ENCODE measurements at places on chromosomes 1 and 21. TPM values are rescaled to one million over a fixed set of nuclear protein-coding genes. Genes with fewer than 3 reads are reported as not detected.

SDHB gene
- total RNA-seq = 122 TPM

S100A7A gene
- total RNA-seq = not detected

E2F2 gene
- 28.8 TPM for total RNA-seq

CFAP45 gene
- 0.52 TPM for total RNA-seq

PI4KB gene
- 29.0 TPM for total RNA-seq

TTF2 gene
- 26.3 TPM for total RNA-seq

CD5L gene
- 1.2 TPM for total RNA-seq

LCE1D gene
- not detected for total RNA-seq

GRCh38 chr1:22117851-22118250, 25.0 kb downstream of the WNT4 start:
- H3K27me3 ChIP-seq = no peaks in the 10 kb centered on the region
- peaks cover 7% of the 10 kb centered on the region for H3K36me3 ChIP-seq
- H3K27ac ChIP-seq = no peak overlapping the region
- DNase-seq = no peak
- no peak overlapping the region for H3K4me3 ChIP-seq

DNA sequence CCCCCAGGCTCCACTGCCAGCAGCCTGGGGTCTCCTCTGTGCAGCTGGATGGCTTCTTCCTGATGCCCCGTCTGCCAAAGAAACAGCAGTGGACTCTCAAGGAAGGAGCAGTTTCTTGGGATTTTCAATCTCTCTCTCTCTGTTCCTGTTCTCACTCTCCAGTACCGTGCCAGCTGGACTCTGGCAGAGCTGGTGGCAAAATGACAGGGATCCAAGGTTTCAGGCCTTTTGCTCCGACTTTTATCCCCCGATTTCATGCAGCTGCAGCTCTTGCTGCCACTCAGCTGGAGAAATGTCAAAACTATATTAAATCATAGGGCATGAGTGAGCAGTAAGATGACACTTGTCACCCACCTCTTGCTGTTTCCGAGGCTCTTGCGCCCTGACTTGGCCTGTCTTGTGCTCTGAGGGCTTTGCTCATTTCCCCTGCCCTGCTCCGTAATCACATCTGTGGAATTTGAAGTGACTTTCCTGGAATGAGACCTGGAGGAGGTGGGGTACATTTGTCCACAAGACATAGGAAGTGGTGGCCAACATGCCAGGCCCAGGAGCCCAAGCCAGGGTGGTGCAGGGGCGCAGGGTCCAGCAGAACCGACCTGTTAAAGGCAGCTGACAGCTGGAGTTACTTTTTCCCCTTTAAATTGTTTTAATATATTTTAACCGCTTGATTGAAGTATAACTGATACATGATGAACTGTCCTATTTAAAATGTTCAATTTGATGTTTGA, 576.2 kb downstream of the PTPRU start:
- no peak overlapping the region for H3K4me3 ChIP-seq
- no peak for DNase-seq
- H3K27ac ChIP-seq = no peak overlapping the region

GRCh38 chr1:29824025-29824424, 587.7 kb downstream of the PTPRU start:
- H3K27me3 ChIP-seq = no peaks in the 10 kb centered on the region
- no peaks in the 10 kb centered on the region for H3K36me3 ChIP-seq
- H3K4me3 ChIP-seq = no peak overlapping the region
- no peak overlapping the region for H3K27ac ChIP-seq
- no peak for DNase-seq
- no peaks in the 10 kb centered on the region for H3K4me1 ChIP-seq

DNA sequence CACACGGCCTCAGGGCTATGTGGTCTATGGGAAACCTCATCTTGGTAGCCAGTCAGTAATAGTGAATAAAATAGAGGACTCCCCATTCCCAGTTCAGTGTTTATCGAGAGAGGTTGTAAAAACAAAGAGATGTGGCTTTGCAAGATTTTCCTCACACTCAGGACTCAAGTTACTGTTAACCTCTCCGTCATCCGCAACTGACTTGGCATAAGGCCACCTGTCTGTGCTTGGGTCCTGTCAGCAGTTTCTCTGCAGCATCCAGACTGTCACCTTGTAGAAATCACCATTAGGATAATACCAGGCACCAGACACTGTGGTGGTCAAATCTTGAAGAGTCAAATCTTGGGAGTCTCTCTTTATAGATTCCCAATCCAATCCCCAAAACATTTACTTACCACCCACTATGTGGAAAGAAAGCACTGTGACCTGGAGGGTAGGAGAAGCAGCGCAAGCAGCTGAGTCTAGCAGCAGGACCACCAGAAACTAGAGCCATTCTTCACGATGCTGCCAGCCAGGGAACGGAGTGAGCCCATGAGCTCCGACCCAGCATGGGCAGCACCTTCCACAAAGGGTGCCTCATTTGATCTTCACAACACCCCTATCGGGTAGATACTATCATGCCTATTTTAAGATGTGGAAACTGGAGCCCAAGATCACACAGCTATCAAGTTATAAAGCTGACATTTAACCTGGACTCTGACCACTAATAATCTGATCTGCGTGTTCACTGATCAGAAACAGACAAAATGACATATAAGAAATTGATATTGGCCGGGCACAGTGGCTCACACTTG, 5.6 kb upstream of the GPR25 start:
- no peak overlapping the region for H3K4me3 ChIP-seq
- DNase-seq = no peak
- H3K4me1 ChIP-seq = no peaks in the 10 kb centered on the region
- H3K36me3 ChIP-seq = no peaks in the 10 kb centered on the region
- peaks cover 2% of the 10 kb centered on the region for H3K27me3 ChIP-seq
- H3K27ac ChIP-seq = no peak overlapping the region

DNA sequence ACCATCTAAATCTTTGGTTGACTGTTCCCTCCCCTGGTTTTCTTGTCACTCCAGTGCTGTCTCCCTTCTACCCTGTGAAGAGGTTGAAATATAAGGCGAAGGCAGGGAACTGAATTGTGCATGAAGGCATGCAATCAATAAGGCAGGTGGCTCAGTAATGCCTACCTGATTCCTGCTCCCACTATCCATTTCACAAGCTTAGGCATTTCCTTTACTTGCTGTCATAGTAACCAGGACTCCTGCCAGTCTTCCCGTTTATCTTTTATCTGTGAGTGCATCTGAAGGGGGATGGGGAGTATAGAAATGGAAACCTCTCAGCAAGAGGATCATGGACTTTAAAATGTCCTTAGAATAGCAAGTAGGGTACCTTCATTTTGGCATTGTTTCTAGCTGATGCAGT, 40.5 kb downstream of the MRPS6 start:
- DNase-seq = no peak
- no peaks in the 10 kb centered on the region for H3K36me3 ChIP-seq
- H3K4me3 ChIP-seq = no peak overlapping the region
- H3K27me3 ChIP-seq = no peaks in the 10 kb centered on the region
- no peaks in the 10 kb centered on the region for H3K4me1 ChIP-seq
- no peak overlapping the region for H3K27ac ChIP-seq

Measured in thymus (tissue), 14 donors.